ENCODE measurements at places on chromosomes 5 and 9. TPM values are rescaled to one million over a fixed set of nuclear protein-coding genes. Genes with fewer than 3 reads are reported as not detected.

The PLAC8L1 gene
- 0.38 TPM for total RNA-seq

The SHROOM1 gene
- 4.2 TPM for total RNA-seq

The TRAF2 gene
- total RNA-seq, result 16.9 TPM

The PCDHB4 gene
- total RNA-seq, result 0.09 TPM

The TMEM167A gene
- total RNA-seq, result 47.1 TPM

The CIZ1 gene
- total RNA-seq, result 30.1 TPM

The FYB1 gene
- total RNA-seq, result not detected

The GPR150 gene
- total RNA-seq, result 0.19 TPM

The ARL15 gene
- 51.7 TPM for total RNA-seq

The FAT2 gene
- not detected for total RNA-seq

The MTMR12 gene
- total RNA-seq, result 30.1 TPM

The AFF4 gene
- 34.4 TPM for total RNA-seq

The GRM6 gene
- not detected for total RNA-seq

The OBP2B gene
- total RNA-seq, result not detected

The ABCA2 gene
- 27.3 TPM for total RNA-seq

Data from endothelial cell of coronary artery (primary cell).